ENCODE measurements at places on chromosomes 3 and 15.

GRCh38 chr3:105691633-105692032, 177.2 kb downstream of the CBLB start:
- no peak for DNase-seq

DNA sequence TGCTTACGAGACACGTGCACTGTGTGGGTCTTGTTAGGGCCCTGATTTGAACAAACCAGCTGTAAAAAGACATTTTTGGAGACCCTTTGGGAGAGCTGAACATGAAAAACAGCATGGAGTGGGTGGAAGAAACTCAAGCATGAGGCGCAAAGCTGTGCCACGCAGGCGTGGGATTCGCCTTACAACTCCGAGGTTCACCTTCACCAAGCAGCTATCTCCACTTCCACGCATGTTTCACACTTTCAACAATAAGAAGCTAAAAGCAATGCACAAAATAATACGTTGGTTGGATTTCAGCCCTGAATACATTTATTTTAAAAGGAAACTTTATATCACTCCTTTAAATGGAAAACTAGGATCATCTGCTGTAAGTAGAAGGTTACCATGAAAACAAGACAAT, 42.5 kb downstream of the IQSEC1 start:
- DNase-seq = no peak

GRCh38 chr3:129892857-129893580, 492 bp downstream of the TMCC1 start:
- no peak for DNase-seq

DNA sequence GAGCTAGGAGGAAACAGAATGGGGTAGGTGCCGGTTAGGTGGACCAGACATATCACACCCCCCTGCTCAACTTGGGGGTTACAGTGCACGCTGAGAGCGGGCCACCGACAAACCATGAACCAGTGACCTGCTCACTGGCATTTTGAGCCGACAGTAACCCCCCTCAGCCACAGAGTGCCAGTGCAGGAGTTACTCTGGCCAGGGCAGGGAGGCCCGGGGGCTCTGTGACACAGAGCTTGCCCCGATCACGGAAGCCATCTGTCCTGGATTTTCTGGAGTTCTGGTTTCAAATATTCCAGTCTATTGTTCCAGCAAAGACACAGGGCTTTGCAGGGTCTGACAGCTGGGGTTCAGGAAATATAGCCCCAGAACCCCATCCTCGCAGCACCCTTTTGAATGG, 225.2 kb downstream of the VPS13C start:
- DNase-seq = no peak

DNA sequence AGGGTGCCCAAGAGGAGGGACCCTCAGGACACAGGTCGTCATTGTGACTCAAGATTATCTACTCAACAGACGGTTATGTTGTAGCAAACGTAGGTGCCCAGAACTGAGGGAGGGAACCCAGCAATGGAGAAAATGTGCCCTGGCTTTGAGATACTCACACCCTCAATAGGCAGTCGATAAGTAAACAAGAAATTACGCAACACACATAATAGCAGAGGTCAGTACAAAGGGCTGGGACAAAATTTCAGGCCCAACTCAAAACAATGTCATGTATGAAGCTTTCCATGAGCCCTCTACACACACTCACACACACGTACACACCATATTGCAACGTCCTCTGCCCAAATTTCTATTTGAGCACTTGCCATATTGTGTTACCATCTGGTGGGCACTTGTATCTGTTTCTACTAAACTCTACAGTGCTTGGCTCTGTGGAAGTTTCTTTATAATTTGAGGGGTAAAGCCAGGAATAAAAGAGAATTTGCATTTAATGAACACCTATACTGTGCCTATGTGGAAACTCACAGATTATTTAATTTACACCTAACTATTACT, 114.6 kb upstream of the TRIM42 start:
- DNase-seq = no peak

- DNase-seq = no peak
Observed at GRCh38 chr3:149767720-149768119, 15.4 kb upstream of the COMMD2 start.

GRCh38 chr3:194045289-194045688, 90.7 kb upstream of the HES1 start:
- no peak for DNase-seq

DNA sequence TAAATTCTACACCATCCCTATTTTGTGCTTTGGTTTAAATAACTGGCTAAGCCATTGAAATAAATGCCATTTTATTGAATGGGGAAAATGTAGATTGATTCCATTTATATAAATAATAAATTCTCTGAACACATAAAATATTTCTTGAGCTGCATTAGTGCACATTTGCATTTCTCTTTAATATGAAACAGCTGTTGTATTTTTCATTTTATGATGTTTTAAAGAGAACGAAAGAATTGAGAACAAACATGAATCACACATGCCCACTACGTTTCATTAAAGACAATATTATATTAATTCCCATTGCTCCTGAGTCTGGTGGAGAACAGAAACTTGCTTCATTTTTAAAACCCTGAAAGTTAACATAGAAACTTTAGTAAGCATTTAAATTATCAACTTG, 235.7 kb upstream of the CFAP20DC start:
- DNase-seq = no peak

DNA sequence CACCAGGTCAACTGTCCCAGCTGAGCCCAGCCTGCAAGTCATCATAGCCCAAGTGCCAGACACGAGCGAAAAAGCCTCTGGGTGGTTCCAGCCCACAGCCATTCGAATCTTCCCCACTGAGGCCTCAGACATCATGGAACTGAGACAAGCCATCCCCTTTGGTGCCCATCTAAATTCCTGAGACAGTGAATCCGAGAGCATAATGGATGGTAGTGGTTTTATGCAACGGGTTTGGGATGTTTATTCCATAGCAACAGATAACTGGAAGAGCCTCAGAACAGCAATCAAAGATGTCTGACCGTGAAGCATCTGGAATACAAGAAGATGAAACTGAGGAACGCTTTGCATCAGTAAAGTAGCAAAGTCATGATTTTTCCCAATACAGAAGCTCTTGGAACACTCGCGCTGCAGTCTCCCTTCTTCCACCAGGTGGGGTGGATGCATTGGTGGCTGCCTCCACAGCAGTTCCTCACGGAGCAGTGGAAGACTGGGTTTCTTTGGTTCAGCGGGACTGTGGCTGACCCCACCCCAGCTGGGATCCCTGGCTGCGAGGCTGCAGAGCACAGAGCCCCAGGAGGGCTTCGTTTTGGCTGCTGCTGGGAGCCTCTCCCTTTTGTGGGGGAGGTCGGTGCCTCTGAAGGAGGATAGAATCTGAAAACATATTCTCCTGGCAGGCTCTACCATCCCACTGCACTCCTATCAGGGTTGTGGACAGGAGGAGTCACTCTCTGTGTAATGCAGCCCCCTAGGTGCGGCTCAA, 26.4 kb upstream of the PDE8A start:
- DNase-seq = peak; percentile 56

- DNase-seq = no peak
Observed at GRCh38 chr3:189606774-189607173, 24.4 kb upstream of the TP63 start.

DNA sequence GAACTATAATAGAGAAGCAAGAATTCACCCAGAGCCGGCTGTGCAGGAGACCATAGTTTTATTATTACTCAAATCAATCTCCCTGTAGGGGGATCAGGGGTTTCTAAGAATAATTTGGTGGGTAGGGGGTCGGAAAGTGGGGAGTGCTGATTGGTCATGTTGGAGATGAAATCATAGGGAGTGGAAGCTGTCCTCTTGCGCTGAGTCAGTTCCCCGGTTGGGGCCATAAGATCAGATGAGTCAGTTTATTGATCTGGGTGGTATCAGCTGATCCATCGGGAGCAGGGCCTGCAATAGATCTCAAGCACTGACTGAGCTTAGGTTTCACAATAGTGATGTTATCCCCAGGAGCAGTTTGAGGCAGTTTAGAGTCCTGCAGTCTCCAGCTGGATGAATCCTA, 97.0 kb upstream of the SNRPN start:
- DNase-seq = no peak

DNA sequence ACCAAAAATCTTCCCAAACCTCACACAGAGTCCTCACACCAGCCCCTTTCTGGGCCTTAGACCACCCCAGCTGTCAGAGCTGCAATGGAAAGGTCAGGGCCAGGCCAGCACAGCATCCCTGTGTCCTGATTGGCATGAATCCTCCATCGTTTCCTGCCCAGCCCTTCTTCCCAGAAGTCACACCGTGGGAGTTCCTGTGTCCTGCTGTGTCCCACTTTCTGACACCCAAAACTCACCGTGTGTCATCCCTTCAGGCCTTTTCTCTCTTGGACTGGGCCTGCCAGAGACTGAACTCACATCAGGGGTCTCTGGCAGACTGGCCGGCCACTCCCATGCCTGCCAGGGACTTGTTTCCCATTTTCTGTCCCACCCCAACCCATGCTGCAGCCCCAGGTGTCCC, 32.5 kb upstream of the CHRNB4 start:
- DNase-seq = no peak

DNA sequence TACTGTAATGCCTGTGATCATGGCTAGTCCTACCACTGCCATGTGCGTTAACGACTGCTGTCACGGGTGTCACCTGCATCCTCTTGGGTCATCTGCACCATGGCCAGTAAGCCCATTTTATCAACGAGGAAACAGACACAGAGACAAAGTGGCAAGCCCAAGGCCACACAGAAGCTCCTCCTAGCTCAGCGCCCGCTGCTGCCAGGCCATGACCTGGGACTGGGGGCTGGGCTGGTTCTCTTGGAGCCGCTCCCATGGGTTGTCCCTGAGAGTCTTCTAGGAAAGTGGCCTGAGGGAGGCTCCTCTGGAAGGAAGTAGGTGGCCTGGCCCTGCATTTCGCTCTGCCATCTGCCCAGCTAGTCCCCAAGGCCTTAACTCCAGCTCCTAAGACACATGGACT, 4.9 kb downstream of the DUSP7 start:
- no peak for DNase-seq

DNA sequence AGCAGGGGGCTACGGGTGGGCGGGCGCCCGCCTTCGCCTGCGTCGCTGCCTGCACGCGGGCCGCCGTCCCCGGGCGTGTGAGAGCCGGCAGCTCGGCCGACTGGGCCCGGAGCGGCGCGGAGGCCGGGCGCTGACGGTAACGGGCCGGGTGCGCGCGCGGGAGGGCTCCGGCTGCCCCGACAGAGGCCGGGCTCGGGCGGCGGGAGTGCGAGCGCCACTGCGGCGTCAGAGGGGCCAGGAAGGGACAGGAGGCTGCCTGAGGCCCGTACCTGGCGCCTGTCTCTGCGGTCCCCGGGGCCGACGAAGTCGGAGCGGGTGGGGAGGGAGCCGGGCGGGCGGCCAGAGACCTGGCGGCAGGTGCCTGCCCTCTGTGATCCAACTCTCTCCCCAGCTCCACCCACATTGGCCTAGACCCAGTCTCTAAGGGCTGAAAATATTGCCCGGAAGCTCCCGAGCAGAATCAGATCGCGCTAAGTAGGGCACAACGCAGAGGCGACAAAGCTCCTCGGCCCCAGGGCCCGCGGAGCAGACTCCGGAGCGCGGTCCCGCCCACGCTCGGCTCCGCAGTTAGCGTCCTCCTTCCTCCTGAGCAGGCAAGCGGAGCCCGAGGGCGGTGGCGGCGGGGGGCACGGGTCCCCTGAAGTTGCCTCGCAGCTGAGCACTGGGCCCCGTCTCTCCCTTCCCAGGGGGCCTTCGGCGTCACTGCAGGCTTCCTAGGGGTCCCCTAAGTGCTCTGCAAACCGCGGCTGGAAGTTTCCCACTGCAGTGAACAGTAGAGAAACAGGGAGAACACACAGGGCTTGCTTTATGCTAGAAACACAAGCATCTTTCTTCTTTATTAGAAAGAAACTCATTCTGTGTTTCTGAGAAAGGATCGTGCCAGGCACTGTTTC, at the start of gene MAN2A2:
TSS of gene MAN2A2 (plus strand) at position 463 of the 893 bp plus-strand sequence. CDS start 906 bp downstream, outside the sequence.
- DNase-seq = peak; percentile 72

- no peak for DNase-seq
Observed at GRCh38 chr3:138066383-138066782, 49.0 kb downstream of the DZIP1L start.

- DNase-seq = no peak
Observed at GRCh38 chr3:182007441-182007840, 295.7 kb downstream of the SOX2 start.

- no peak for DNase-seq
Observed at GRCh38 chr15:39857132-39857531, 62.9 kb downstream of the GPR176 start.

DNA sequence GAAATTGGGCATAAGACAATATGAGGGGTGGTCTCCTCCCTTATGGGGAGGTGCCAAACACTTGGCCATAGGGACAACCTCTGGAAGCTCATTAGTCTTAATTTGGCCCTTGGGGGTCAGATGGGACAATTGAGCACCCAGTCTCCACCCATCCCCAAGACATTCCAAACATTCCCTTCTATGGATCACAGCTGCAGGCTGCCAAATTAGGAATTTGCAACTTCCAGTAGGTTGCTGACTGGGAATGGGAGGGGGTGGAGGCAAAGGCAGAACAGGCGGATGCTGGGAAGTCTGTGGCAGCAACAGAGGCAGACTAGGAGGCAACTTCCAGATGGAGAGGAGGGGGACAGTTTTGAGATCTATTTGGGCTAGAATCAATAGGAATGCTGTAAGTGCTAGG, 1.4 kb upstream of the PDHB start:
- DNase-seq = no peak

GRCh38 chr3:33128706-33129105, 14.9 kb downstream of the CRTAP start:
- no peak for DNase-seq

DNA sequence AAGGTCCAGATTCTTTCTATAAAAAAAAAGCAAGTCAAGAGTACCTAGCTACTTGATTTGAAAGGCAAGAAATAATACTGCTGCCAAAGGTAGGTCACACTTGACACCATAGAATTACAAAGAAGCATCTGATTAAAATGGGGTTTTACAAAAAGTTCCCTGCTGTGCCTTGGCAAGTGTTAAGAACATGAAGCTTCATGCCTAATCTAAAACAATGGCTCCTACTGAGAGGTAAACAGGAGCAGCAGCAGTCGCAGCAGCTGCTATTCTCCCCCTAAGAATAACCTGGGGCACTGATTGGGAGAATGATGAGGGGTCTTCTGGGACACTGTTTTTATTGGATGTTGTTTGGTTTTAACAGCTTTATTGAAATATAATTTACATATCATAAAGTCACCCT, 14.1 kb downstream of the UBP1 start:
- DNase-seq = no peak

DNA sequence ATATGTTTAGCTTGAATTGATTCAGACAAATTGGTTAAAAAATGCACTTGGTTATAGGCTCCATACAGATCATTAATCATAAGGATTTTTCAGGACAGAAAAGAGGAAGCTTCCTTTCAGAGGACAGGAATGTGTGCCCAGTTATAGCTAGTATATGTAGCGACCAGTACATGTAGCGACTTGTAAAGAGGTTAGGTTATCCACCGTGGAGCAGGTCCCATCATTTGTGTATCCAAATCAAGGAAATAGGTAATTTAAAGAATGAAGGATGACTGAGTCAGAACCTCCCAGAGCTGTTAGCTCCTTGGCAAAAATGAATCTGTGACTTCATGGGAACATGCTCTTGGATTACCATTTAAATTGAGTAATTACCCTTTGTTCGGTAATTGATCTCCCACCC, 15.8 kb upstream of the P2RY12 start:
- DNase-seq = no peak

DNA sequence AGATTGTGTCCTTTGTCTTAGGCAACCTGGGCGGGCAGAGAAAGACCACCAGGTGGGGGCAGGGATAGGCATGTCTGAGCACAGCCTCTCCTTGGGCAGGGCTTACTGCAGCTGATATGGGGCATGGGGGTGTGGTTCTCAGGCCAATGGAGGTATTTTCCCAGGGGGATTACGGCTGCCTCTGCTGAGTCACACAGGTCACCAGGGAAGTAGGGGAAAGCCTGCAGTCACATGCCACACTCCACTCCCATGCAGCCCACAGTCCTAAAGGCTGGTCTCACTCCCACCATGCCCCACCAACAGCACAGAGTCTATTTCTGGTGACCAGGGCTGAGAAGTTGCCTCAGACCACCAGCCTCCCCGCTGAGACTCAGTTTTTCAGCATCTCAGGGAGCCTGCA, 466.4 kb downstream of the DIPK2A start:
- DNase-seq = no peak
